ENCODE measurements at places on chromosomes 12 and 14.

DNA sequence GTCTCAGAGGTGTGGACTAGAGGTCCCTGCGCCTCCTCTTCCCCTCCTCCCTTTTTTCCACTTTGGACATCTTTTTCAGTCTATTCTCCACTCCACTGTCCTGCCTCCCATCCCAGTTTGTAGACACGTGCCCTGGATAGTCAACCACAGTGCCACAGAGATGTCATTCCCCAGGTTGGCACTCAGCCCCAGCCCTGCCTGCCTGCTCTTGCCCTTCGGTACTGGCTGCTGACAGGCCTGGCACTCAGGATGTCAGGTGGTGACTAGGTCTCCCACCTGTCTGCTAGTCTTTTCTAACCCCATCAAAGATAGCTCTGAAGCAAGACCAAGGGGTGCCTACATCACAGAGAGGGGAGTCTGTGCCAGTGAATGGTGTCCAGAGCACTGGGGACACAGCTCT, 15.8 kb downstream of the KRT71 start:
- DNase-seq: no peak

DNA sequence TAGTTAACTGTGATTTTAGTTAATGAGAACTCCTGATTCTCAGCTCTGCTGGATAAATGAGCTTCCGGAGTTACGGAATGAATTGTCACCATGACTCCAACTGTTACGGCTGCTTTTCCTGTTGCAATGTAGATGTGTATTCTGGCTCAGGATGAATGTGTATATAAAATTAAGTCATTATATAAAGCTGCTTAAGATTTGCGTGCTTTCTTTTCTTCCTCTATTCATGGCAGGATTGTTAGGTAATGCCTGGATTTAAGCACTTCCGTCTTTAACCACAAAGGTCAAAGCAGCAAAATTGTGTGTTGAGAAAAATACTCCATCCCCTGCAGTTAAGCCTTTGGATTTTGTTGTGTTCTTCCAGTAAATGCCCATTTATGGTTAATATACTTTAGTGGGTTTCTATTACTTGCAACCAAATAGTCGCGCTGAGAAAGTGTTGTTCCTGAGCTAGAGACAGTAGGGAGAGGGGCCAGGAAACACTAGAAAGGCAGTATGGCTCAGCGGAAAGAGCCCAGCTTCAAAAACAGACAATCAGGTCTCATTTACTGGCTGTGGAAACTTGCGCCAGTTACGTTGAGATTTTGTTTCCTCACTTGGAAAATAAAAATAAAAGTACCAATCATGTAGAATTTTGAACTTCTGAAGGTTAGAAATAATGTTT, 9.4 kb upstream of the CCDC175 start:
- peak; percentile 43 for DNase-seq

- DNase-seq: no peak
Observed at GRCh38 chr14:97057238-97058073, 260.3 kb downstream of the VRK1 start.

GRCh38 chr14:28755198-28755815, 11.3 kb upstream of the FOXG1 start:
- no peak for DNase-seq

Data from HTR-8/SVneo (cell line).